ENCODE measurements at places on chromosomes 11 and 22.

- DNase-seq = no peak
These were observed 26.3 kb downstream of the STK33 start for GRCh38 chr11:8567602-8568198.

DNA sequence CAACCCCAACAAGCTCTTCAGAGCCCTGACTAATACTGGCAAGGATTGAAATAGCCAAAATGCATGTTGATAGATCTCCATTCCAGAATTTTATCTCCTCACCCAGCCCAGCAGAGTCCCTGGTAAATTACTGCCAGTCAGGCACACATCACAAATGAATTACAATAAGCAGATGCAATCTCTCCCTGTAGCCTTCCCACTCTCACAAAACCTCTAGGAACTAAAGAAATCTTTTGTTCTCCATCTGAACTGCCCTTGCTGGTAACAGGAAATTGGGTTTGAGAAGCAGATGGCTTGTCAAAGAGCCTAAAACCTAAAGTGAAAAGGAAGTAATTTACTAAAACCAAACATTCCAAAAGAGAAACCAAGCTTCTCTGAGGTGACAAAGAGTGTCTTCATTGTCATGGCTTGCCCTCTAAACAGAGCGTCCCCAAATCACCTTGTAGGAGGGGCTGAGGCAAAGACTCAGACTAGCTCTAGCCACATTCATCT, 59.5 kb downstream of the FAM168A start:
- DNase-seq = peak; percentile 47

DNA sequence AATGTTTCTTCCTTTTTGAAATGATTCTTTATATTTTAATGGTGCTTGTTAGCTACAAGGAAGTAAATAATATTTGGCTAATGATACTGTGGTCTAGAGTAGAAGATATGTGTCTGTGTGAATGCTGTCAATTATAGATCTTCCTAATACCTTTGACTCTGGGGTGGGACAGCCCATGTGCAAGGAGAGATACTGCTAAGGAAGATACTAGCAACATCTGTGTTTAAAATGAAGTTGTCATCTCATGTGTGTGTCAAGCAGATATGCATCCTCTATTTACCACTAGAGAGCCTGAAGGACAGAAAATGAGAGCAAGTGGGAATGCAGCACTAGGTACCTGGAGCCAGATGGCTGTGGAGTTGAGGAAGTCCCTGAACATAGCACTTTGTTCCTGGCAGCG, 34.1 kb downstream of the PPME1 start:
- no peak for DNase-seq

DNA sequence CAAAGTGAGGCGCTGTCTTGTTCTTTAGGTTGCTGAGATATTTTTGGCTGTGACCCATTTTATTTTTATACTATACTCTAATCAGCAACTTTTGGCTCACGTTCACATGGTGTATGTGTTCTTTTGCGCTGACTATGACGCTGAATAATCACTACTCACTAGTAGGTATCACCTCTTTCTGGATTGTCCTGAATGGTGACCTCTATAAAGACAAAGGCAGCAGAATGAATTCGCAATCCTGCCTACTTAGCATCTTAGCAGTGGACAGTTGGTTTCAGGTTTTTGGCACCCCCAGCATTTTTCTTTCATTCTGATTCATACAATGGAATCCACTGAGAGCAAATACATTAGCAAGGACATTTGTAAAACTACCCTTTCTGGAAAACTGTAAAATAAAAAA, 351.3 kb downstream of the JRKL start:
- peak; percentile 39 for DNase-seq

- no peak for DNase-seq
These were observed 7.6 kb downstream of the LRRC10B start for GRCh38 chr11:61516191-61516590.

GRCh38 chr11:2701230-2701629, 1.4 kb upstream of the KCNQ1OT1 start:
- peak; percentile 80 for DNase-seq

DNA sequence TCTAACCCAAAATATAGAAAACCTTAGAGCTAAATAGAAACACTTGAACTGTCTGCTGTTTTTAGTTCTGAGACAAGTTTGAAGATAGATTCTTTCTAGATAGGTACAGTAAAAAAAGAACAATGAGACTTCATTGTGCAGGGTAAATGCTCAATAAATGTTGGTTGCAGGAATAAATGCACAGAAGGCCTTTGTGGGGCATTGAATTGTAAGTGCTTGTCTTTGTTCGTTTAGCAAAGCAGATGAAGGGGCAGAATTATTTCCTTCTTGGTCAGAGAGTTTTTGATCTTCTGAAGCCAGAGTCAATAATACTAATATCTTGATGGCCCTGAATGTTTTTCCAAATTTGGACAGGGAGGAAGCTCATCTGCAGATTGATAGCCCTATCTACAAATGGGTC, 340.4 kb downstream of the OPCML start:
- no peak for DNase-seq

DNA sequence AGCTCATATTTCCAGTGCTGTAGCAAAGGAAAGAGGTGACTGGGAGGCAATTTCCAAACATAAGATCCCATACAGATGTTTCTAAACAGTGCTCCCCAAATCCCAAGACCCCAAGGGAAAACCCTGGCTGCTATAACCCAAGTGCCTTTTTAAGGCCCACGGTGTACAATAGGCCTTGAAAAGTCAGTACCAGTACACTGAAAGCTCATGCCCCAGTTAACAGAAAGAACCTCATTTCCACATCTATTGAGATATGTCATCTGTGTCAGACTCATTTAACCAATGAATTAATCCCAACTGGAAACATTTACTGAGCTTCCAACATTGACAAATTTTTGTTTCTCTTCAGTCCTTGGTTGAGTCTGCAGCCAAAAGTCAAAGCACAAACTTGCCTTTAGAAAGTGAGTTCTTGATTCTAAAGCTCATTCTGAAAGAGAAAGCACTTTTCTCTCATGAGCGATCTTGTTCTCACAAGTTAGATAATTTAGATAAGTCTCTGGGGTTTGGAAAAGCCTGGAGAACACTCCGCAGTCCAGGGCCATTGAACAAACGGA, 239.8 kb upstream of the ARHGAP20 start:
- DNase-seq = no peak

GRCh38 chr11:19995145-19995544, 165.1 kb downstream of the DBX1 start:
- peak; percentile 89 for DNase-seq

DNA sequence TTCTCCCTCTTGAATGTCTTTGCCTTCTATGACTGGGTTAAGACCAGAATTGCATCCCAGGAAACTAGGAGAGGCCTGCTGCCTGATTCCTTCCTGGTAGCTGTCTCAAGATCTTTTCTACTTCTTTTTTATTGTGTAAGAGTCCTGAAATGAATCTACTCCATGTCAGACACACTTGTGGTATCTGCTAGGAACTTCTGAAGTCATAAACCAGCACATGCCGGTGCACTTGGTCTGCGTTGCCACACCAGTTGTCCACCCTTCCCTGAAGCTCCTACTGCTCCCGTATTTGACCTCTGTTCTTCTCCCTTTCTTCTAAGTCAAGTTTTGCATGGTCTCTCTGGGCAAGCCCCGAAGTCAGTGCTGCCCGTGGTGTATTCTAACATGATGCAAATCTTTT, 644.2 kb downstream of the ETS1 start:
- DNase-seq = no peak

- DNase-seq = no peak
These were observed 859 bp downstream of the RPS6KB2 start for GRCh38 chr11:67429038-67429668.

DNA sequence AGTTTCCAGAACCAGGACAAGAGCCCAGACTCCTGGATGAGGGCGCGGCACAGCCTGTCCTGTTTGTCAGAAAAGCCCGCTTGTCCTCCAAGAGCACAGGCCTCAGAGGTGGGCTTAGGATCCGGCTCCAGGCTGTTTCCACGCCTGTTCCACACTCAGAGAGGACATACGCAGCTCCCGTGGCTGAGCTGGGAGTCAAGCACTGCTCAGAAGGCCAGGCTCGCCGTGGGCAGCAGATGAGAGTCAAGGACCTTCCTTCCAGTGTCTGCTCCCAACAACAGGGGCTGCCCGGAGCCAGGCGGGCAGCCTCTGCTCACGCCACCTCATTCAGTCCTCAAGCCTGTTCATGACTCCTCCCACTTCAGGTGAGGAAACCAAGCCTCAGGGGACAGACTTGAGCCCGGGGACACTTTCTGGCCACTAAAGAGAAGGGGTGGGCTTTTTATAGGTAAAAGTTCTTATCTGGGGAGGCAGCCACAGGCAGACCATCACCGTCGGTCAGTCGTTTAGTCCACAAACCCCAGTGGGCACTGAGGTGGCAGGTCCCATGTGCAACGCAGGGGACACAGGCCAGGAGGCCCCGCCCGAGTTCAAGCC, 3.8 kb downstream of the CYB5R3 start:
- DNase-seq = peak; percentile 91

- no peak for DNase-seq
These were observed 21.7 kb downstream of the PTPN5 start for GRCh38 chr11:18769802-18770456.

GRCh38 chr11:70804139-70804837, 406.0 kb downstream of the CTTN start:
- peak; percentile 19 for DNase-seq

GRCh38 chr11:61744181-61744580, 8.3 kb upstream of the MYRF start:
- DNase-seq = no peak
